ENCODE measurements at places on chromosomes 7 and 10. TPM values are rescaled to one million over a fixed set of nuclear protein-coding genes. Genes with fewer than 3 reads are reported as not detected.
A peak's percentile ranks its signal among the peaks of the same experiment; 100 is the strongest.

- H3K27me3 ChIP-seq = no peaks in the 10 kb centered on the region
- DNase-seq = no peak
- H3K27ac ChIP-seq = no peak overlapping the region
- no peak overlapping the region for H3K4me3 ChIP-seq
- H3K4me1 ChIP-seq = peaks cover 3% of the 10 kb centered on the region
- no peaks in the 10 kb centered on the region for H3K36me3 ChIP-seq
Measured at GRCh38 chr7:32119790-32120196, 49.6 kb upstream of the PDE1C start.

- H3K27me3 ChIP-seq = no peaks in the 10 kb centered on the region
- no peaks in the 10 kb centered on the region for H3K36me3 ChIP-seq
- H3K4me3 ChIP-seq = no peak overlapping the region
Measured at GRCh38 chr10:72736176-72736827, 44.4 kb downstream of the MCU start.

DNA sequence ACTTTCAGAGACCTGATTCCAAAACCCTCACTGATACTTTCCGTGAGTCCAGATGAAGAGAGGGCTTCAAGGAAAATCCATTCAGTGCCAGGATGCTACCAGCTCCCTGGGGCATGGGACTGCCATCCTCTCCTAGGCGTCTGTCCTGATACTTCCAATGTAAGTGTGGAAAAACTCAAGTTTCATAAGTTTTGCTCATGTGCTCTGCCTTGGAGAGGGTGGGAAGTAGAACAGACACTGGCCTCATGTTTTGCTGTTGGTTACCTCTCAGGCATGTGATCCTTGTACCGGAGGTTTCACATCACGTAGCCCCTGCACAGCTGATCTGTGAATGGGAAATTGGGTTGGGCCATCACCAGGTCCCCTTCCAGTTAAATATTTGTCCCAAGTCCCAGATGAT, 517.1 kb downstream of the RPS24 start:
- DNase-seq = no peak
- H3K4me3 ChIP-seq = no peak overlapping the region
- no peaks in the 10 kb centered on the region for H3K4me1 ChIP-seq

- DNase-seq = no peak
- H3K4me1 ChIP-seq = no peaks in the 10 kb centered on the region
- no peak overlapping the region for H3K27ac ChIP-seq
- no peak overlapping the region for H3K4me3 ChIP-seq
- H3K36me3 ChIP-seq = no peaks in the 10 kb centered on the region
Measured at GRCh38 chr10:22379059-22379458, 33.8 kb downstream of the SPAG6 start.

GRCh38 chr7:151289891-151290290, 41.4 kb upstream of the SMARCD3 start:
- no peak overlapping the region for H3K4me3 ChIP-seq
- no peak for DNase-seq
- H3K36me3 ChIP-seq = no peaks in the 10 kb centered on the region

DNA sequence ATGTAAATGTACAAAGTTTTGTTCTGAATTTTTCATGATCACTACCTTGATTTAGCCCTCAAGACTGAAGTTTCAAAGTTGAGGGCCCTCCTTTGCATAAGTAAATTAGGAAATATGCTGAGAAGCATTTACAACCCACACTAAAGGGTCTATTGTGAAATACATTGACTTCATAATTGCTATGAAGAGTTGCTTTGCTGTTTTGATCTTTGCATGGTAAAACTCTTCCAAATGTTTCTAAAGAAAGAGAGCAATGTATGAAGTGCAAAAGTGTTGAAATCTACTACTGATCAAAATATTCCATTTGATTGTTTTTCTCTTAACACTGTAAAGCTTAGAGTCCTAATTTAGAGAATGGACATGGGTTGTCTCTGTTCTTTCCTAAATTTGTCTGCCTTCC, 77.2 kb downstream of the C7orf25 start:
- H3K36me3 ChIP-seq = no peaks in the 10 kb centered on the region
- H3K4me1 ChIP-seq = peaks cover 5% of the 10 kb centered on the region
- no peak overlapping the region for H3K27ac ChIP-seq

IFIT2 gene
- 3.9 TPM for polyA plus RNA-seq

CCL26 gene
- polyA plus RNA-seq = 0.20 TPM

DNA sequence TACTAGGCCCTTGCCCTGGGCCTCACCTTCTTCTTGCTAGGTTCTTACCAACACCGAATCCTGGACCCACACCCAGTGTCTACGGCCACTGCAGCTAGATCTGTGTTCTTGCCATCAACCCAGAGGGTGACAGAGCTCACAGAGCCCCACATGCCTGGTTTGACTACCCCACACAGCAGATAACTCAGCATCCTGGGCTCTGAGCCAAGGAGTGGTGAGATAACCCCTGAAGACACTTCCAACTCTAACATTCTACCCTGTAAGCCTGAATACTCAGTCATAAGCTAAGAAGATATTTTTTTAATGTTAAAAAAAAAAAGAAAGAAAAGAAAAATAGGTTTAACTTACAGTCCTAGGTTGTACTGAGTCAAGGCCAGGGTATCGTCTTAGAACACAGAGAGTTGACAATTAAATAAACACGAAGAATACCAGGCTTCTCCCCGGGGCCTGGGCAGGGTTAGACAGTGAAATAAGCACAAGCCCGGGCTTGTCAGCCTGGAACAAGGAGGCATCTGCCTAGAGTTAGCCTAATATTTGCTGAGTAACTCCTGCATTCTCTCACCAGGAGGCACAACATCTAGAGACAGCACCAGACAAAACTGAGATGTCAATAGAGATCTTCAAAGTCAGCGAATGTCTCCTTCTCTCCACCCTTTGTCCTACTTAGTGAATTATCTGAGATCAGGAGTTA, 556.5 kb upstream of the LRRN3 start:
- H3K4me1 ChIP-seq = peaks cover 40% of the 10 kb centered on the region
- H3K27ac ChIP-seq = peak overlapping the region; percentile 71
- no peaks in the 10 kb centered on the region for H3K27me3 ChIP-seq
- peak; percentile 79 for DNase-seq
- no peak overlapping the region for H3K4me3 ChIP-seq

GRCh38 chr10:5434017-5434753, 21.8 kb downstream of the NET1 start:
- DNase-seq = no peak
- no peaks in the 10 kb centered on the region for H3K36me3 ChIP-seq
- no peaks in the 10 kb centered on the region for H3K27me3 ChIP-seq

CHAT gene
- polyA plus RNA-seq = not detected

- no peaks in the 10 kb centered on the region for H3K36me3 ChIP-seq
- DNase-seq = no peak
- H3K27me3 ChIP-seq = no peaks in the 10 kb centered on the region
- no peaks in the 10 kb centered on the region for H3K4me1 ChIP-seq
Measured at GRCh38 chr7:38057829-38058228, 120.2 kb upstream of the STARD3NL start.

GRCh38 chr10:29279779-29280487, 8.9 kb upstream of the LYZL1 start:
- DNase-seq = no peak
- H3K36me3 ChIP-seq = no peaks in the 10 kb centered on the region
- no peak overlapping the region for H3K4me3 ChIP-seq

RAB19 gene
- polyA plus RNA-seq = 0.22 TPM

SEC31B gene
- polyA plus RNA-seq = 3.4 TPM

OR2A5 gene
- not detected for polyA plus RNA-seq

Data from keratinocyte (primary cell).